AG10803 (cell line): ENCODE measurements at places on chromosomes 4 and X.

DNA sequence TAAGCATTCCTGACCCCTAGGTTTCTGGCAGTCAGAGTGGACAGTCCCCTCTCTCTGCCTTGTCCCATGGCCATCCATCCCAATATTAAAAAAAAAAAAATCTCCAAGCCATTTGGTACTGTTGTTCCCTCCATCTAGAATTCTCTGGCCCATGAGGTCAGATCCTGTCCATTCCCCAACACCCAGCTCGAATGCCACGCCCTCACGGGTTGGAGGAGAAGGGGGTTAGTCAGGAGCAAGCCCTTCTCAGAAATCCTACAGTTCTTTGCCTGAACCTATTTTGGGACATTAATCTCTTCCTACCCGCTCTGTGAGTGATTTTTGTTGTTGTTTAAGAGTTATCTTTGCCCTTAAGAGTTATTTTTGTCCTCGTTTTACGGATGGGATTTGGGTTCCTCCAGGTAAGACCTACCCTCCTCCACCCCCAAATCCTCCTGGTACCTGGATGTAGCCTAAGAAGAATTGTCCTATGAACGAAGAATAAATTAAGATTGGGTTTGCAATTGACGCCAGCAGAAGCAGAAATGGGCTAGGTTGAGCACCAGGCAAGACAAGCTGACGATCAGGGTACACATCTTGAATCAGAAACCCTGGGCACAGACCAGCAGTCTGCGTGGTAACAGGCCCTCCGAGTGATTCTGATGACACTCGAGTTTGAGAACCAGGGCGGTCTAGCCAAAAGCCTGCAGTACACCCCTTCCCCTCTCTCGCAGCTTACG, 977 bp downstream of the RNF175 start:
- DNase-seq, result no peak

DNA sequence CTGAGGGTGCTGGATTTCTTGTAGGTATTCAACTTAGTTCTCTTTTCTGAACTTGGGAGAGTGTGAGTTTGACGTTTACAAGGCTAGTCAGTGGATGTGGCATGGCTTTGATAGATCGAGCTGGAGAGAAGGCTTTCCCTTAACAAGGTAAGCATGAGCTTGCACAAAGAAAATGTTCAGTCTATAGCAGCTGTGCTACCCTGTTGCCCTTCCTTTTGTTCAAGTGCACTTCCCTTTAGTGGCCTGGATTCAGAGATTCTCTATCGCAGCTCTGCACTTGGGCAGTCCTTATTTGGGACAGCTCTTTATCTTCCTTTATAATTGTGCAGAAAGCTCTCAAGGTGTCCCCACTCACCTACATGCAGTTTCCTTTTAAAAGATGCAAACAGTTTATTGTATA, 198.0 kb downstream of the ARHGAP24 start:
- no peak for DNase-seq

- peak; percentile 33 for DNase-seq
Observed at GRCh38 chr4:105520819-105521790, 31.3 kb upstream of the ARHGEF38 start.

- peak; percentile 36 for DNase-seq
Observed at GRCh38 chr4:38663090-38663800, 754 bp upstream of the KLF3 start.

DNA sequence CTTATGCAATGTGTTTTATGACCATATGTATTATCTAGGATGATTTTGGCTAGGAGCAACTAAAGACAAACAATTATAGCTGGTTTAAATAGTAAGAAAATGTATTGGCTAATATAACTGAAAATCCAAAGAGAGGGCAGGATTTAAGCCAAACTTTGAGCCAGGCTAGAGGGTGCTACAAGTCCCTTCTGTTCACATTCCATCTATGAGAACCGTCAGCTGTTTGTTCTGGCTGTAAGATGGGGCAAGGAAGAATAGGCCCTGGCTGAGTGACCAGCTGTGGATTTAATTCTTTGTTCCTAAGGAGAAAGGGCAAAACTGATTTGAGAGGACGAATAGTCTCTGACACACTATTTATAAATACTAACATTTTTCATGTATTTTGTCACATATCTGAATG, 79.2 kb upstream of the UGT8 start:
- no peak for DNase-seq

GRCh38 chrX:76850851-76851250, 423.3 kb downstream of the MAGEE1 start:
- DNase-seq, result no peak

GRCh38 chr4:125132729-125133128, 182.0 kb upstream of the FAT4 start:
- DNase-seq, result no peak

DNA sequence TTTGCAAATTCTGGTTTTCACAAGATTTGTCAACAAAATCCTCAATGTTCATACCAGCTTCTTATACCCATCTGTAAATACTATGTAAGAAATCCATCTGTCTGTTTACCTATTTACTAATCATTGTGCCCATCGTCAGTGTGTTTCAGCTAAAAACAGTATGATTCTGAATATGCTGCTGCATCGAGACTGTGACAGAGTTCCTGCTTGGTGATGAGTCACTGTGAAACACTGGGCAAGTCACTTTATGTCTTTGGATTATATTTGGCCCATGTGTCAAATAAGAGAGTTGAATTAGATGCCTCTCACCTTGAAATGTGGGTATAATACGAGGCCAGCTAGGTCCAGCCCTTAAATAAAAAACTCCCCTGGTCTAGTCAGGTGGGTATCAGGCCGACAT, 79.3 kb downstream of the CBLL2 start:
- peak; percentile 1 for DNase-seq

DNA sequence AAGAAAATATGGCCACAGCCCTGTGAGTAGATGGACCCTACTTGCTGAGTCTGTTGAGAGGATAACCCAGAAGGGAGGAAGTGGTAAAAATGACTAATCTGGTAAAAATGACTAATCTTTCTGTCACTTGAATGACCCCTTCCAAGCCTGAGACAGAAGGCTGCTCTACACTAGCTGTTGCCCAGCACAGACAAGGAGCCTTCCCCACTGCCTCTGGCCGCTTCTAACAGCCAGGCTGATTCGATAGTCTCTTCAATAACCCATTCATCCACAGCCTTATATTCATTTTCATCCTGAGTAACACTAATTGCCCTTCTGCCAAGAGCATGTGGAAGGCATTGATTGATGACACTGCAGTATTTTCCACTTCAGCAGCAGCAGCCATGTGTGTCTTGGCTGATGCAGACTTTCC, 18.4 kb downstream of the MAGEB17 start:
- DNase-seq, result peak; percentile 77

GRCh38 chr4:2586502-2586901, 50.1 kb downstream of the FAM193A start:
- no peak for DNase-seq

GRCh38 chr4:118398226-118399090, 45.7 kb upstream of the PRSS12 start:
- DNase-seq, result no peak

DNA sequence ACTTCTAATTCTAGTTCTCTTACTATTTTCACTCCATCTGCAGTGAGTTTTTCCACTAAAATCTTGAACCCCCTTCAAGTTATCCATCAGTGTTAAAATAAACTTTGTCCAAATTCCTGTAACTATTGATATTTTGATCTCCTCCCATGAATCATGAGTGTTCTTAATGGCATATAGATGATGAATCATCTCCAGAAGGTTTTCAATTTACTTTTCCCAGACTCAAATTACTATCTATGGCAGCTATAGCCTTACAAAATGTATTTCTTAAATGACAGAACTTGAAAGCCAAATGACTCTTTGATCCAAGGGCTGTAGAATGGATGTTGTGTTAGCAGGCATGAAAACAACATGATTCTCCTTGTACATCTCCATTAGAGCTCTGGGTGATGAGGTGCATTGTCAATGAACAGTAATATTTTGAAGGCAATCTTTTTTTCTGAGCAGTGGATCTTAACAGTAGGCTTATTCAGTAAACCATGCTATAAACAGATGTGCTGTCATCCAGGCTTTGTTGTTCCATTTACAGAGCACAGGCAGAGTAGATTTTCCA, 16.1 kb upstream of the IQCM start:
- no peak for DNase-seq

- DNase-seq, result no peak
Observed at GRCh38 chrX:40333344-40333743, 235.6 kb upstream of the BCOR start.

DNA sequence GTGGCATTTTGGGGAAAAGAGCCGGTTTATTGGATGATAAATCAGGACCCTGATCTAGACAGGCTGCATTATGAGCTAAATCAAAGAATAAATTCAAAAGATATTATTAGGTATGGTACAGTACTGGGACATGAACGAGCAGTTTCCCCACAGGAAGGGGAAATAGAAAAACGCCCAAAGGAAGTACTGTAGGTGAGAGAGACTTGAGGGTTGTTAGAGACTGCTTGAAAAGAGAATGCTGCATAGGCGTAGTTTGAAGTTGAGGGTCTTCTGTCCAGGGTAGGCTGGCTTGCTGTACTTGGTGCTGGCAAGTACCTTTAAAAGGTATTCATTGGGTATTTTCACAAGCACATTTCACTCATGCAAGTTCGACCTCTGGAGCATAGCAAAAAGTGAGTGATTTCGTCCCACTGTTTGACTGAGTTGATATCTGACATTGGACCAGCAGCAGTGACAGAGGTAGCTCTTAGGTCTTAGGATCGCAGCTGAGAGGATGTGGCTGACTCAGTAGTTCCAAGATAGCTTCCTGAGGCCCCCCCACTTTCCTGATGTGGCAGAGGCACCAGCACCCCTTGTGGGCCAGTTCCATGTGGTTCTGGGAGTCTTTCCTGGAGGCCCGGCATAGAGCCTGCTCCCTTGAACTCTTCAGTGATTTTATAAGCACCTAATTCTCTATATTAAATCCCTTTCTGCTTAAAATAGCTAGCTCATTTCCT, 64.3 kb downstream of the TMEM131L start:
- no peak for DNase-seq

- no peak for DNase-seq
Observed at GRCh38 chr4:168859100-168859499, 151.0 kb downstream of the CBR4 start.

- DNase-seq, result no peak
Observed at GRCh38 chr4:185108185-185108584, 34.9 kb upstream of the SLC25A4 start.

DNA sequence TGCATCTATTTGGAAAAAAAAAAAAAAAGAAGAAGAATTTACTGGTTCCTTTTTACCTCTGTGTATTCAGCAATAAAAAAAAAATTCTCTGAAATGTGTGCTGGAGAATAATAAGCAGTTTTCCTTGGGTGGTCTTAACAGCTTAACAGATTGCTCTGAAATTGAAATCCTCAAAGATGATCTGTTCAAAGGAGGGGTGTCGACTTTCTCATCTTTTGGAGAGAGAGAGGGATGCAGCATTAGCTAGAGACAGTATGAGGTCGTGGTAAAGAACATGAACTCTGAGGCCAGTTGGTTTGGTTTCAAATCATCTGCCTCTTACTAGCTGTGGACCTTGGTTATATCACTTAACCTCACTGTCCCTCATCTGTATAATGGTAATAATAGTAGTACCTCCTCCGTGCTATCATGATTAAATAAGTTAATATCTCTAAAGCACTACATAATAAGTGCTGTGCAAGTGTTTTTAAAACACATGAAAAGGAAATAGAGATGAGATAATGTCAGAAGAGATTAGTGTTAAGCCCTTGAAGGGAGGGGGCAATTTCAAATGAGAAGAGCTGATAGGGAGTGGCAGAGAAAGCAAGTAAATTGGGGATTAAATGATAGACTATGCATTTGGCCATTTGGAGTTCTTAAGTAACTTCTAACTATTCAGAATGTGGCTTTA, 109.9 kb upstream of the LIMCH1 start:
- no peak for DNase-seq

DNA sequence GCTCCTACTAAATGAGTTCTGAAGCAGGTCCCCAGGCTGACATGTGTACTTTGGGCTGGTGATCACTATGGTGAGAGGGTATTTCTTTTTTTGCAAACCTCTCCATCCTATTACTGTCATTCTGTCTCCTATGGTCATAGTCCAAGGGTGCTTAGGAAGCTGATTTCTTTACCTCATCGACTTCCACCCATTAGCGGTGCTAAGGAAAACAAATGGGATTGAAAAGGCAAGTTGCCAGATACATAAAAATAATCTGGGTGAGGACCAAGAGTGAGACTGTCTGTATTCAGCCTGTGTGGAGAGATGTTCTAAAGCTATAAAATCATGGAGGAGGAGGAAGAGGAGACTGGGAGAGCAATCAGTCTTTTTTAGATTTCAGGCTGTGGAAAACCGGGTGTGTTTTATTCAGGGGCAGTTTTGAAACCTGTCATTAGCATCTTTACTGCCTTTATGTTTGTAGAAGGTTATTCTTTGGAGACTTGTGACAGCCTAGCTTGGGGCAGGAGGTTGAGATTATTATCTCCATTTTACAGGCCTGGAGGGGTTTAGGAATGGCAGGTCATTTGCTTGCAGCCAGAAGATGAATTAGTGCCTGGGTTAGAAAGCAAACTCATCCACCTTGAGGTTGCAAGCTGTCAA, 1.9 kb downstream of the TMEM164 start:
- no peak for DNase-seq

GRCh38 chrX:31178064-31178768, 106.4 kb upstream of the FTHL17 start:
- DNase-seq, result no peak

DNA sequence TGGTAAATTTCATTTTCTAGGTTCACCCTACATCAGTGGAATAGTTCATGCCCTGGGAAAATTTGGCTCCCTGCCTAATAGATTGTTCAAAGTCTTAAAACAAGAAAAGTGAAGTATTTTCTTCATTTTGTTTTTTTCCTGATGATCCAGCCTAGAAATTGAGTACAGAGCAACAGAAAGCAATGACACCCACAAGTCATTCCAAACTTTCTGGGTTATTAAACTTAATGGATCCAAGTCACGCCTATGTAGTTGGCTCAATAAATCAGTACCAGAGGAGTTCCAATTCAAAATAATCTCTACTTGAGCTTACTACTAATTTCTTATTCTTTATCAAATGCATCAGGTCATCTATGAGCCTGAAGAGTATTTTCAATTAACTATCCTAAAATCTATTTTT, 937.6 kb upstream of the SLIT2 start:
- no peak for DNase-seq
